ENCODE measurements at places on chromosomes 7 and 10. TPM values are rescaled to one million over a fixed set of nuclear protein-coding genes. Genes with fewer than 3 reads are reported as not detected.
A peak's percentile ranks its signal among the peaks of the same experiment; 100 is the strongest.

Gene RPEL1
- 0.21 TPM for total RNA-seq

Gene LIPF
- 1.7 TPM for total RNA-seq

Gene VKORC1L1
- 11.3 TPM for total RNA-seq

Gene IRF5
- total RNA-seq = 0.26 TPM

DNA sequence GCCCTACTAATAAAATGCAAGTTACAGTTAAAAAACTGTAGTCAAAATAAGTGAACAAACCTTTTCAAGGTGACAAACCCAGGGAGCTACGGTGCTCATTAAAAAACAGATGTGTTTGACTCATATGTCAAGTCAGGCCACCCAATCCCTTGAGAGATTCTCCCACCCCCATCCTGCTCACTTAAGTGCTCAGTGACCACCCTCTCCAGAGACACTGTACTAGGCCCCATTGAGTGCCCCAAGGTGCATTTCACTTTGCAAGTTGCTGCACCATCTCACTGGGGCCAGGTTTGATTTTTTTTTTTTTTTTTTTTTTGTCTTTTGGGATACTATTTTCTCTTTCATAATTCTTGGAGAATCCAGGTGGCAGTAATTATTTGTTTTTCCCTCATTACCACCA is 1.9 kb downstream of the ERV3-1 start:
- no peak for DNase-seq

GRCh38 chr7:36651404-36651803 is 72.9 kb downstream of the AOAH start:
- DNase-seq = peak; percentile 71

- no peak for DNase-seq
These were observed 282.9 kb upstream of the LYZL1 start for GRCh38 chr10:29005988-29006387.

GRCh38 chr7:135901585-135902540 is 75.3 kb downstream of the MTPN start:
- DNase-seq = no peak

DNA sequence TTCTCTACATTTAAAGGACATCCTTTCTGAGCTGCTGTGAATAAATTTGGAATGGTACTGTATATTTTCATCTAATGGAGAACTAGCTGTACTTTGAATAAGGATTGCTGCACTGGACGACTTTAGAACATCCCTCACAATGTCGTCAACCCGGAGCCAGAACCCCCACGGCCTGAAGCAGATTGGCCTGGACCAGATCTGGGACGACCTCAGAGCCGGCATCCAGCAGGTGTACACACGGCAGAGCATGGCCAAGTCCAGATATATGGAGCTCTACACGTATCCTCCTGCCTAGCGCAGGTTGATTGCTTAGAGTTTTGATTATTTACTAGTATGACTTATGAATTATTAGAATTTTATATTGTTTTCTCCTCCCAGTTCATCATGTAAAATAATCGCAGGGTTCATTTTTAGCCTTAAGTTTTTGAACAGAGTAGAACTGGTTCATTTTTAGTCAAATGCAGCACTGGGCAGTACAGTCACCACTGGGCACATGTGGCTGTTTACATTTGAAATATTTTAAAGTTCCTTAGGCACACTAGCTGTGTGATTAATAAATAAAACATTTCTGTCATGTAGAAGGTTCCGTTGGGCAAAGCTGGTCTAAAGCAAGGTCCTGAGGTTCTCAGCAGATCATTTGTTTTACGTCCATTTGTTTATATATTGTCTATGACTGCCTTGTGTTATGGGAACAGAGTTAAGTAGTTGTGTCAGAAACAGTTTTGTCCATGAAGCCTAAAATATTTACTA is 31.5 kb downstream of the CUL1 start:
- DNase-seq = no peak

DNA sequence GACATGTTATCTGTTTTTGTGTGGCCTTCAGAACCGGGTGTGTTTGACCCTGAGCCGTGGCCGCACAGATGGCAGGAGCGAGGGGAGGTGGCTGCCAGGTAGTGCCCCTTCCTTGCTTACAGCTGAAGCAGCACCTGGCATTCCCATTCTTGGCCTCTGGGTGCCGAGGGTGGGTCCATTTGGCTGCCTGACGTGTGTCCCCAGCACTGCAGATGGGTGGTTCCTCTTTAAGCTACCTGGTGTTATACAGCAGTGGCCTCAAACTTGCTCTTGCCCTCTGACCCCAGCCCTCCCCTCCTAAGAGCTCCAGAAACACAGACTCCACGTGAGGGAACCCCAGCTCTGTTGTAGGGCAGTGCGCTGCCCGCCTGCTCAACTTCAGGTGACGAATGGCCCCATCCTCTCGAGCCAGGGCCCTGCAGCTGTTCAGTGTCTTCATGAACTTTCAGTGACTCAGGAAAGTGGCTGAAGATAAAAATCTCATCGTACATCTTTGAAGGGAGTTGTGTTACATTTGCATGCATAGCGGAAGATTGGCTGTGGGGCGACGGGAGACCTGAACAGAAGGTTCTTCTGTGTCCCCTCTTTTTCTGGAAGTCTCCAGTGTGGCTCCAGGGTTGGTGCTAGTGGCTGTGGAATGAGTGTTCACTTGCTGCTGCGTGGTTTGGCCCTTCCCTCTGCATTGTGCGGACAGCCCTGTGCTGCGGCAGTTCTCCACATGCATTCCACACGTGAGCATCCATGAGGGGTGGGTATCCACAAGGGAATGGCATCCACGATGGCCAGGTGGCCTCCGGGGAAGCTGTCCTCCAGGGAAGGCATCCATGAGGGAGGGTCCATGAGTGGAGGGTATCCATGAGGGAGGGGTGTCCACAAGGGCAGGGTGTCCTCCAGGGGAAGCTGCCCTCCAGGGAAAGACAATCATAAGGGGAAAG is 91.6 kb downstream of the INPP5A start:
- peak; percentile 73 for DNase-seq

DNA sequence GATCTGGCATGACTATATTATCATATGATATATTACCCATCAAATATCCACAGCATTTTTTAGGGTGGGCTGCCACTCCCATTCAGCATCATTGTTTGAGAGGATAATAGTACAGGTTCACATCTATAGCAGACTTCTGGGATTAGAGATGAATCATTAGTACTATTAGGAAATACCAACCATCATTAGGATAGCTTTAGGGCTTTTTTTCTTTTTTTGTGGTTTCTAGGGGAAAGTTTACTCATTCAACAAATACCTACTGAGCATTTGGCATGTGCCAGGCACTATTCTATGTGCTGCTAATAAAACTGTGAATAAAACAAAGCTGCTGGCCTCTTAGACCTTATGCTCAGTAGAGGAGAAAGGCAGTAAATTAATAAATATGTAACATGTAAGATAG is 40.6 kb downstream of the NHLRC2 start:
- DNase-seq = peak; percentile 10

GRCh38 chr7:128066858-128067257 is 35.6 kb upstream of the LRRC4 start:
- no peak for DNase-seq

- no peak for DNase-seq
These were observed 12.4 kb downstream of the ARL3 start for GRCh38 chr10:102701796-102702195.

DNA sequence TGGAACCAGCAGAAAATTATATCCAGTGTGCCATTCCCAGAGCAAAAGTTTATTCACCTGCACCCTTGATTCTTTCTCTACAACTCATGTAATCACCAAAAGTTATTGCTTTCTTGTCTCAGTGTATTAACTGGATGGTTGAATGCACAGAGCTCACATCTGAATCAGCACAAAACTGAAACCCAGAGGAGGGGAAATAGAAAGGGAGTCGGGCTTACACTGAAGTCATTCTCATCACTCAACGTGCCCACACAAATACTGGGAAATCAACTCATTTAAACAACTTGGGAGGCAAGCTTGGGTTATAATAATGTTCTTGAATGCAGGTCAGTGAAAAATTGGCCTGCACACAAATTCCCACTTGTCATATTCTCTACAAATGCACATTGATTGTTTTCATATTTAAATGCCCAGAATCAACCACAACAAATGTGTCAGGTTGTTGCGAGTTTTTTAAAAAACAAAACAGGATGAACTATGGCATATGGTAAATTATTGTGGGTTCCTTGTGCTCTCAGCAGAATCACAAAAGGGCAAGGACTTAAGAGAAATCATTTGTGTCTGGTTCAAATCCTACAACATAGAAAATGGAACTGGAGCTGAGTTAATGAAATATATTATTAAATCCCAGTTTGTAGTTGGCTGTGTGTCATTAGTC is 125.9 kb upstream of the NOBOX start:
- no peak for DNase-seq

GRCh38 chr7:136937436-136937835 is 69.0 kb downstream of the CHRM2 start:
- DNase-seq = no peak

- peak; percentile 11 for DNase-seq
These were observed 209.7 kb downstream of the ABCA13 start for GRCh38 chr7:48380921-48381320.
